ENCODE measurements at places on chromosomes 7 and 10. TPM values are rescaled to one million over a fixed set of nuclear protein-coding genes. Genes with fewer than 3 reads are reported as not detected.
A peak's percentile ranks its signal among the peaks of the same experiment; 100 is the strongest.

DNA sequence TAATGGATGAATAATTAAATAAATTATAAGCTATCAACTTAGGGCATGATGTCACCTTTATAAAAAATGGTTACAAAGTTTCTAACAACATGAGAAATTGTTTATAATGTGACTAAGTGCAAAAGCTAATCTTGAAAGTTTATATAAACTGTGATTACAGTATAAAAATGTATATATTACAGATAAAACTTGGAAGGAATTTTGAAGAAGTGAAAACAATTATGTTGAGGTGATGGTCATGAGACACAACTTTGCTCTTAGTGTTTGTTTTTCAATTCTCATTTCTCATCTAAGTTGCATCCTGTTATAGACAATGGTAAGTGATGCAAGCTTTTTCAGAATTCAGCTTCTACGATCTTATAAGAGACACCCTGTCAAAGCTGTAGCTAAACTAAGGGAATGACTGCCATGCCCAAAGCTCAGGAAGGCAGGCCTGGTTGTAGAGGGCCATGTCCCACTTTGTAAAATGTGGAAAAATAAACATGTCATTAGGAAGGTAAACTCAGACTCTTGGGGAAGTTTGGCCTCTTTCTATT lies 23.9 kb downstream of the MACC1 start:
- H3K27me3 ChIP-seq = no peaks in the 10 kb centered on the region
- no peak overlapping the region for H3K4me3 ChIP-seq
- peaks cover 22% of the 10 kb centered on the region for H3K4me1 ChIP-seq
- no peaks in the 10 kb centered on the region for H3K36me3 ChIP-seq
- no peak for DNase-seq
- no peak overlapping the region for H3K27ac ChIP-seq

GRCh38 chr7:40733114-40733513 lies 598.3 kb downstream of the SUGCT start:
- no peaks in the 10 kb centered on the region for H3K36me3 ChIP-seq
- DNase-seq = no peak
- no peaks in the 10 kb centered on the region for H3K4me1 ChIP-seq

DNA sequence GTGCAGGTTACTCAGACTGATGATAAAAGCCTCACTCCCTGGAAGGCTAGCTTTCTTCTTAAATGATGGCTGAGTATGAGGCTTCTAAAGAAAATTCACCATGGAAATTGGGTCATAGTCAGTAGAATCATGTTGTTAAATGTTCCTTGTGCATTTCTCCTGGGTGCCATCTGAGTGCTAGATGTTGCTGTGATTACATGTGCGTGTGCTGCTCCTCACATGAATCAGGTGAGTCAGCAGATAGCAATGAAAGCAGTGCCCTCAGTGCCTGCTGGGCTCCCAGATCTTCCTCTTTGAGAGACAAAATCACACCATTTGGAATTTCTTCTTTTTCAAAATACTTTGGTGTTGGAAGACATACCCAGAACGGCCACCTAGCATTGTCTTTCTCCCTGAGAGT lies 331.7 kb downstream of the XPNPEP1 start:
- H3K36me3 ChIP-seq = no peaks in the 10 kb centered on the region
- no peaks in the 10 kb centered on the region for H3K27me3 ChIP-seq
- no peaks in the 10 kb centered on the region for H3K4me1 ChIP-seq

Gene TMEM184A
- 99.4 TPM for total RNA-seq

GRCh38 chr7:45237788-45238461 lies 80.3 kb downstream of the RAMP3 start:
- no peak for DNase-seq
- no peaks in the 10 kb centered on the region for H3K4me1 ChIP-seq
- H3K4me3 ChIP-seq = no peak overlapping the region
- H3K27me3 ChIP-seq = peaks cover 21% of the 10 kb centered on the region

GRCh38 chr7:138961159-138961558 lies 20.0 kb downstream of the KIAA1549 start:
- H3K27me3 ChIP-seq = no peaks in the 10 kb centered on the region
- peaks cover 28% of the 10 kb centered on the region for H3K4me1 ChIP-seq
- peak; percentile 77 for DNase-seq
- H3K4me3 ChIP-seq = no peak overlapping the region
- no peaks in the 10 kb centered on the region for H3K36me3 ChIP-seq

Gene SPDYE2B
- total RNA-seq = not detected

Gene FAM13C
- total RNA-seq = 11.2 TPM

Gene TMEM176A
- 42.0 TPM for total RNA-seq

DNA sequence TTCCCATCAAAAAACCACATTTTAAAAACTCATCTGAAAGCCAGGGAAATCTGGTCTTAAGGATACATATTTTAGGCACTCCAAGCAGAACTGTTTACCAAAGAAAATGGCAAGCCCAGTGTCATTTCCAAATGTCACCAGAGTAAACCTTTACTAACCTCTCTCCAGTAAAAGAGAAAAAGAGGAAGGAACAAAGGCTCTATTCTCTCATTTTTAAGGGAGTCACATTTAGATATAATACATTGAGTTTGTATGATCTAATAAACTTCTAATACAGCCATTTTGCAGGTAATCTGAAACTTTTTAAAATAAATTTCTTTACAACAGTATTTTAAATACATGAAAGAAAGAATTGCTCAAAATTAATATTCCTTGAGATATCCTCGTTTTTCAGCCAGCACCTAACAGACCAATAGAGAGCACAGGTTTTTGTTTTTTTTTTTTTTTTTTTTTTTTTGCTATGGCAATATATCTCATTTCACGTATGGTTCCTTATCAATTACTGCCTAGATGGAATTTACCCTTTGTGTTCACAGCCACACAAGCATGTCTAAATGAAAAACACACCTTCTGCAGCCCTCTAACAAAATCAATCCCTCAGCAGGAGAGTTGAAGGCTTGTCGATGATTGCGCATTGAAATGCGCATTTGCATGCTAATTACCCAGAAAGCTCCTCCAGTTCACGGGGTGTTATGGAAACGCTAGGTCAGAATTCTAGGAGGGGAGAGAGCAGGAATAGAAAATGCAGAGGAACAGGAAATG lies 39.8 kb upstream of the MSRB2 start:
- no peak for DNase-seq
- no peaks in the 10 kb centered on the region for H3K4me1 ChIP-seq
- H3K36me3 ChIP-seq = no peaks in the 10 kb centered on the region
- no peaks in the 10 kb centered on the region for H3K27me3 ChIP-seq
